ENCODE measurements at places on chromosomes 4 and X. TPM values are rescaled to one million over a fixed set of nuclear protein-coding genes. Genes with fewer than 3 reads are reported as not detected.

The CBR4 gene
- 10.4 TPM for total RNA-seq

The HERC6 gene
- total RNA-seq: 2.7 TPM

The SPANXA1 gene
- not detected for total RNA-seq

The IGFBP7 gene
- 89.0 TPM for total RNA-seq

The DDIT4L gene
- total RNA-seq: 264 TPM

The TEX13D gene
- not detected for total RNA-seq

The FGFBP1 gene
- not detected for total RNA-seq

The PDGFRA gene
- total RNA-seq: 14.9 TPM

The RWDD4 gene
- total RNA-seq: 31.8 TPM

The UGT2B11 gene
- total RNA-seq: not detected

The MAGEE2 gene
- not detected for total RNA-seq

The NWD2 gene
- total RNA-seq: not detected

The SMIM10 gene
- total RNA-seq: 1.6 TPM

The ITM2A gene
- total RNA-seq: 31.8 TPM

The XPNPEP2 gene
- 0.97 TPM for total RNA-seq

The ATP1B4 gene
- 7.1 TPM for total RNA-seq

The SRPX gene
- total RNA-seq: 10.3 TPM

The SLIT2 gene
- total RNA-seq: 4.7 TPM

The MAGEE1 gene
- total RNA-seq: 0.96 TPM

The FAAH2 gene
- total RNA-seq: not detected

The SMARCA1 gene
- 19.0 TPM for total RNA-seq

The UGT2B7 gene
- not detected for total RNA-seq

The IL1RAPL1 gene
- total RNA-seq: 0.16 TPM

The NAA11 gene
- not detected for total RNA-seq

The OTUD6A gene
- not detected for total RNA-seq

The NEUROG2 gene
- total RNA-seq: not detected

The CLNK gene
- not detected for total RNA-seq

The CABS1 gene
- total RNA-seq: not detected

The TIGD2 gene
- 1.5 TPM for total RNA-seq

The PFKFB1 gene
- 20.9 TPM for total RNA-seq

The GPR34 gene
- total RNA-seq: 3.9 TPM

The TXK gene
- 0.44 TPM for total RNA-seq

The IQCM gene
- not detected for total RNA-seq

The MAP7D3 gene
- total RNA-seq: 7.6 TPM

The BEND2 gene
- not detected for total RNA-seq

The XIAP gene
- total RNA-seq: 40.1 TPM

The HTATSF1 gene
- 68.8 TPM for total RNA-seq

The PNMA5 gene
- total RNA-seq: not detected

The CPZ gene
- total RNA-seq: not detected

The EREG gene
- total RNA-seq: not detected

The ODAPH gene
- not detected for total RNA-seq
